ENCODE measurements at places on chromosomes 2 and 18. TPM values are rescaled to one million over a fixed set of nuclear protein-coding genes. Genes with fewer than 3 reads are reported as not detected.
A peak's percentile ranks its signal among the peaks of the same experiment; 100 is the strongest.

Gene SKOR2
- total RNA-seq = not detected

Gene POTEI
- total RNA-seq = 0.03 TPM

DNA sequence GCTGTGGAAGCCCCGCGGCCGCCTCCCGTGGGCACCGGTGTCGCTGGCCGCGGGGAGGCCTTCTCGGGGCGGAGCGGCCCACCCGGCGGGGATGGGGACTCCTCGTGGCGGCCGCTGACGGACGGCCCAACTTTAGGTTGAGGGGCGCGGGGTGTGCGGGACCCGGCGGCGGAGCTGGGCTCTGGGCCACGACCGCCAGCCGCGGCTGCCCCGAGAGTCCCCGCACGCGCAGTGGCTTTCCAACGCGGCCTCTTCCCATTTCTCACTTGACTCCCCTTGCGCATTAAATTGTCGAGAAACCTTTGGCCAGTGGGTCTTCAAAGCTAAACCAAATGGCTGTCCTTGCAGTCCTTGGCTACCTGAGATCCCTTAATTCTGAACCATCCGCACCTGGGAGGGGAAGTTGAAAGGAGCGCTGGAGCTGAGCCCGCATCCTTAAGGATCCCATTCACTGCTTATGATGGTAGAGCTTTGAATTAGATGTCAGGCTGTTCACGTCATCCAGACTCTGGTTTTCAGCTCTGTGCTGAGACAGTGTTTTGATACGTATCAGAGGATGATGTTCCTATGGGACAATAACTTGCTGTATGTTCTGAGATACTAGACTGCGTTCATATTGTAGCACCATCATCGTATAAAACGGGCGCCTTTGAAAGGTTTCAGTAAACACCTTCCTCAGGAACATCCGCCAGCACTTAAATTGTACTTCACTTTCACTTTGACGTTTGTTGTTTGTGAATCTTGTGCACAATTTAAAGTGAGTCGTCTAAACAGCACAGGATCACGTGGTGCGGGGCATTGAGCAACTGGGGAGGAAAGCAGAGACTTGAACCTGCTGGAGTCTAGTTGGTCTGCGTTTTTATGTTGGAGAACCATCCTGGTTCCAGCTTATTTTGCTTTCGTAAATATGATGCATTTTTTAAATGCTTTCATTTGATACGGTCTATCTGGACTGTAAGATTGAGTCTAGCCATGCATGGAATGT, 874 bp downstream of the CLIP4 start:
- peak; percentile 81 for DNase-seq

Gene SLC9A4
- total RNA-seq = 19.9 TPM

GRCh38 chr2:28322051-28322450, 70.6 kb upstream of the FOSL2 start:
- no peak for DNase-seq

GRCh38 chr2:128318776-128319464, at the start of gene HS6ST1:
HS6ST1 (minus strand) TSS chr2:128318868; CDS start chr2:128318563, 305 bp downstream.
- DNase-seq = peak; percentile 90

- no peak for DNase-seq
Observed at GRCh38 chr2:208359632-208359986, 47.0 kb upstream of the PTH2R start.

- DNase-seq = no peak
Observed at GRCh38 chr2:216081012-216081411, 597 bp downstream of the PECR start.

- DNase-seq = no peak
Observed at GRCh38 chr2:202064881-202065230, 8.2 kb upstream of the KIAA2012 start.

GRCh38 chr2:145290986-145291385, 771.1 kb upstream of the ZEB2 start:
- no peak for DNase-seq

DNA sequence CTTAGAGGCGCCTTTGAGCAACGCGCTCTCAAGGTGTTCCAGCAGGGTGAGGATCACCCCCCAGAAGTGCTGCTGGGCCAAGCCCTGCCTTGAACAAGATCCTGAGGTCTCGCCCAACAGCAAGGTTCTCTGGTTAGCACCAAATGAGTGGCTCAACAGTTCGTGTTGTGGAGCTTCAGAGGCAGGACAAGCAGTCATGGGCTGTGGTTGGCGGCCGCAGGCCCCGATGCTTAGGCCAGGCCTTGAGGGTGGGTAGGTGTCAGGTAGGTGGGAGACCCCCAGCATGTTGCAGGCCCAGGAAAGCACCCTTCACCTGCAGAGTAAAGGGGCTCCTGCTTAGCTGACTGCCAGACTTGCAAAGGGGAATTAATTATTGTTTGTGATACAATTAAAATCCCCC, 70.2 kb upstream of the FOSL2 start:
- DNase-seq = no peak

DNA sequence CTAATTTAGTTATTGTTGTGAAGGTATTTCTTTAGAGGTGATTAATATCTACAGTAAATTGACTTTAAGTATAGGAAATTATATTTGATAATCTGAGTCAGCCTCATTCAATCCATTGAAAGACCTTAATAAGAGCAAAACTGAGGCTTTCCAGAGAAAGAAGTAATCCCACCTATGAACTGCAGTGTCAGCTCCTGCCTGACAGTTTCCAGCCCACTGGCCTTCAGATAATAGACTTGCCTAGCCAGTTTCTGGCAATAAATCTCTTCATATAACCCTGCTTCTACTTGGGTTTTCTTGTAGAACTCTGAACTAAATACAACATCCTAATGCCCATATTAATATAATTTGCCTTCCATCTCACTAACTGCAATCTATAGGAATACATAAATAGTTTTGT, 437.9 kb upstream of the UBE2E3 start:
- no peak for DNase-seq

GRCh38 chr2:113058411-113058994, 495 bp upstream of the IL36RN start:
- DNase-seq = no peak

Gene IL18RAP
- 1.6 TPM for total RNA-seq

DNA sequence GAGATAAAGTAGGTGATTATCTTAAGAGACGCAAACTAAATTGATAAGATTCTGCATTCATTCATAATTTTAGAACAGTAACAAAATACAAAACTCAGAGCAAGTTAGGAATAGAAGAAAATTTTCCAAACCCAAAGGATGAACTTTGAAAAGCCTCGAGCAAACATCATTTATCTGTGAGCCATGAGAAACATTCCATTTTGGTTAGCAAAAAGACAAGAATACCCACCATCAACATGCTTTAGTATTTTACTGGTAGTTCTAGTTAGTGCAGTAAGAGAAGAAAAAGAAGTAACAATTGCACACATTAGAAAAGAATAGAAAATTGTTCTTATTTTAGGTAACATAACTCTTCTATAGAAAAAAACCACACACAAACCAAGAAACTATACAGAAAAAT, 291.3 kb upstream of the TCF4 start:
- DNase-seq = no peak

GRCh38 chr2:46334389-46335271, 37.4 kb downstream of the EPAS1 start:
- no peak for DNase-seq

GRCh38 chr2:221876016-221876415, 303.9 kb upstream of the EPHA4 start:
- no peak for DNase-seq

DNA sequence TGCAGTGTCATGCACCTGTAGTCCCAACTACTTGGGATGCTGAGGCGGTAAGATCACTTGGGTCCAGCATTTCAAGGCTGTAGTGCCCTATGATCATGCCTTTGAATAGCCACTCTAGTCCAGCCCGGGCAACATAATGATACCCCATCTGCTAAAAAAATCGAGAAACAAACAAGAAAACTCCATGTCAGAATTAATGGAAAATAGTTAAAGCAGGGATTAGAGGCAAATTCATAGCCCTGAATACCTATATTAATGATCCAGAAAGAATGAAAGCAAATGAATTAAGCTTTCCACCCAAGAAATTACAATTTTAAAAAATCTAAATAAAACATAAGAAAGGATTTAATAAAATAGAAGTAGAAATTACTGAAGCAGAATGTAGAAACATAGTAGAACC, 143.0 kb downstream of the MYO3B start:
- DNase-seq = no peak

GRCh38 chr2:45237850-45238542, 228.7 kb upstream of the SIX2 start:
- no peak for DNase-seq

DNA sequence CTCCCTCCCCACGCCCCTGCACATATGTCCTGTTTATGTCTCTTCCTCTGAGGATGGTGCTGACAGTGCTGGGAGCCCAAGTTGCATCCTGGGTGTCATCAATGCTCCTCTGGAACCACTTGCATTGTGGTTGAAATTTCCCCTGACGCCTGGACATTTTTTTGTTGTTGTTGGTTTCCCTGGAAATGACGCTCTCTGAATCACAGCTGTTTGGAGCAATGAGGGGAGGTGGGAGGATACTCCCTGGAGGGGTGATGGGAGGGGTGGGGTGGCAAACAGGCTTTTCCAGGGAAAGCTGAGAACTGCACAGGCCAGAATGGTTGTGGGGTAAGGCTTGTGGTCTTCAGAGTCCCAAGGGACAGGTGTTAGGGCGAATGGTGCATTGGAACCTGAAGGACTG, 29.6 kb downstream of the CELF4 start:
- DNase-seq = no peak

Gene KCNE4
- 7.4 TPM for total RNA-seq

Gene NR4A2
- 11.9 TPM for total RNA-seq

- no peak for DNase-seq
Observed at GRCh38 chr18:54860941-54861340, 32.7 kb downstream of the RAB27B start.

DNA sequence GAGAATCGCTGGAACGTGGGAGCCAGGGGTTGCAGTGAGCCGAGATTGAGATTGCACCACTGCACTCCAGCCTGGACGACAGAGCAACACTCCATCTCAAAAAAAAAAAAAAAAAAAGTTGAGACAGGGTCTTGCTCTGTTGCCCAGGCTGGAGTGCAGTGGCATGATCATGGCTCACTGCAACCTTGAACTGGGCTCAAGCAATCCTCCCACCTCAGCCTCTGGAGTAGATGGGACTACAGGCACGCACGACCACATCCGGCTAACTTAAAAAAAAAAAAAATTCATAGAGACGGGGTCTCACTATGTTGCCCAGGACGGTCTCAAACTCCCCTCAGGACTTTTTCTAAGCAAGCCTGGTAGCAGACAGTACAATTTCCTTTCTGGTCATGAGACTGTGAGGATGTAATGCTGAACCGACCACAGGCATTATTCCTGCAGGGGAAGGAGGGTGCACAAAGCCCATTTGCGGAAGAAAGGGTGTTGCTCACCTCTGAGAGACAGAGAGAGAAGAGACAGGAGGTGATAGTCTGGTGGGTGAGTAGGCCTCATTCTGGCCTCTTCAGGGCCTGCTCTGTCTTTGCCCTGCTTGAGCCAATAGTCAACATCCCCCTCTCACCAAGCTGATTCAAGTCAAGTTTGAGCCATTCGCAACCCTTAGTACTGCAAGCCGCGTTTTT, 205.3 kb downstream of the ZFP36L2 start:
- DNase-seq = no peak

Gene GRHL1
- 7.2 TPM for total RNA-seq

DNA sequence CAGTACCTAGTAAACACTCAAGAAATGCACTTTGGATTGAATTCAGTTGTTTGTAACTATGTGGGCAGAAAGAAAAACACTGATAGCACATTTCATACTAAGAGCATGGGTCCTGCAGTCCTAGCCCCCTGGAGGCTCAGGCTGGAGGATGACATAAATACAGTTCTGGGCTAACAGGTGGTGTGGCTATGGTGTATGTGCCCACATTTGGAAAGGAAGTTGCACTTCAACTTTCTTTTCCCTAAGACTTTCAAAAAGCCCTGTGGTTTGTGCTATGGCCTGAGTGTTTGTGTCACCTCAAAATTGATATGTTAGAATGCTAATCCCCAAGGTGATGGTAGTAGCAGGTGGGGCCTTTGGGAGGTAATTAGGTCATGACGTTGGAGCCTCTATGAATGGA, 218.2 kb downstream of the CDCA7 start:
- no peak for DNase-seq

- DNase-seq = no peak
Observed at GRCh38 chr2:232973011-232973735, 39.9 kb downstream of the NGEF start.

Gene DES
- total RNA-seq = 3,602 TPM

Gene SLC5A7
- total RNA-seq = 0.20 TPM

Gene DSC3
- 0.03 TPM for total RNA-seq

Gene RGPD4
- total RNA-seq = not detected

DNA sequence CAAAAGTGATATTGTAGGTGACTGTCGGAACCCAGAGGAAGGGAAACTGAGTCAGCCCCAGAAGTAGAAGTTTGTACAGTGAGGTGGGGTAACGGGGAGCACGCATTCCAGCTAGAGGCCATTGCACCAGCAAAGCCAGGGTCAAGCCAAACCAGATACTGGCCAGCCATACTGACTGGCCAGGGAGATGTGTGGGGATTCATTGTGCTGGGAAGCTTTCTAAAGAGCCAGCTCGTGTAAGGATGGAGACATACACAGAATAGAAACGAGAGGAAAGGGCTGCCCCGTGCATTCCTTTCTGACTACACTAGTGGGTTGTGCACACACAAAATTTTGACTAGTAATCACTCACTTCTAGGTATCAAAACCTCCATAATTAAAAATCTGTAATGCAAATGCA, 175.3 kb upstream of the PID1 start:
- no peak for DNase-seq

DNA sequence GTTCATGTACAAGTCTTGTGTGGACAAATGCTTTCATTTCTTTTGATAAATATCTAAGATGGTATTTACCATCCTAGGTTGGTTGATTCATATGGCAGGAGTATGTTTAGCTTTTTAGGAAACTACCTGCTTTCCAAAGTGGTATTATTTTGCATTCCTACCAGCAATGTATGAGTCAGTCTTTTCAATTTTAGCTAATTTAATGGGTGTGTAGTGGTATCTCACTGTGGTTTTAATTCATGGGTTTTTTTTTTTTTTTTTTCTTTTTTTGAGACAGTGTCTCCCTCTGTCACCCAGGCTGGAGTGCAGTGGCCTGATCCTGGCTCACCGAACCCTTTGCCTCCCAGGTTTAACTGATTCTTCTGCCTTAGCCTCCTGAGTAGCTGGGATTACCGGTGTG, 4.2 kb downstream of the ZNF512 start:
- no peak for DNase-seq

DNA sequence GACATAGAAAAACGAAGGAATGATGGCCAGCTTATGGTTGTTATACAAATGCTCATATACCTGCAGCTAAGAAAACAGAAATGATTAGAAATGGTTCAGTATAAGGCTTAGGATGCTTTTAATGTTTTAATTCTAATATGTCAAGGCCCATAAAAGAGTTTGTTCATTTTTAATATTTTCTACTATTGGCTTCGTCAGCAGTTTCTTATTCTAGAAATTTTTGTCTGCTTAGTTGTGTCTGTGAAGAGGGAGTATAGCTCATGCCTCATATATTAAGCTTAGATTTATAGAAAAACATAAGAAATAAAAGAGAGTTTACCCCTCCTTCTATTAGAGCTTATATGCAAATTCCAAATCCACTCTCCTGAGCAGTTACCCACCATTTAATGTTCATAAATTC, 292.6 kb downstream of the SLC8A1 start:
- no peak for DNase-seq

DNA sequence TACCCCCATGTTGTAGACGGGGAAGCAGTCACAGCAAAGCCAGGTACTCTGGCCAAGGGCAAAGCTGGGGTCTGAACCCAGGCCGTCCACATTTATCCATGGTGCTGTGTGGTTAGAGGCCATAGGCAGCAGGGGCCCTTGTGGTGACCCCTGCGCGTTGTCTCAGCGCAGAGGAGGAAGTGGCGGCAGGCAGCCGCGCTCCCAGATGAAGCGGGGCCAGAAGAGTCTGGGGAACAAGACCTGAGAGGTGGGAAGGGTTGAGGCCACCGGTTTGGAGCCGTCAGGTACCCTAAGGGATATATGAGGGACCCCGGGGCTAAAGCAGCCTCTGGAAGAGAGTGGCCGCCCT, 770 bp downstream of the ZNF396 start:
- peak; percentile 22 for DNase-seq

Measured in mucosa of gallbladder (tissue), 1 donor.